ENCODE measurements at places on chromosomes 2 and 18.

- no peak for DNase-seq
Observed at GRCh38 chr18:62487161-62487560, 35.7 kb upstream of the ZCCHC2 start.

- no peak for DNase-seq
Observed at GRCh38 chr2:224174990-224175389, 135.9 kb upstream of the SERPINE2 start.

DNA sequence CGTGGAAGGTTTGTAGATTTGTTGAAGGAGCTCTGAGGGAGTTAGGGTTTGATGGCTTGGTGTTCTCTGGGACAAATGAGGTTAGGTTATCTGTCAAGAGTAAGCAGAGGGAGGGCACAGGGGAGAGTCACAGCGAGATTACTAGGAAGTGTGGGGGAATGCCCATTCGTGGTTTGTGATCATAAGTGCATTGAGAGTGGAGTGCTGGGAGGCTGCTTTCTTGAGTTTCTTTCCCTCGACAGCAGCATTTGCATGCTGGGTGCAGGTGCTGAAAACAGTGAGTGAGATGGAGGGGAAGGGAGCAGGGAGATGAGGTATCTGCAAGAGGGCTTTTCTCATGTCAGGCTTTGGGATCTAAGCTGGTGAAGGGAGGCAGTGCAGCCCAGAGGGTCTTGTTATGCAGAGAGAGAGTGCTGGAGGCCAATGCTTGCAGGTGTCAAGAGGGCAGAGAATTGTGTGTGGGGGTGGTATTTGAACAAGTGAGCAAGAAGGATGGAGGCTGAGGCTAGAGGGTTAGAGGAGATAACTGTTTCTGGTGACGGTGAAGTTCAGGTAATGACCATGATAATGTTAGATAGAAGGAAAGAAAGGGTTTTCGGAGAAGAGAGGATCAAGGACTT lies 8.8 kb downstream of the RALB start:
- DNase-seq, result no peak

DNA sequence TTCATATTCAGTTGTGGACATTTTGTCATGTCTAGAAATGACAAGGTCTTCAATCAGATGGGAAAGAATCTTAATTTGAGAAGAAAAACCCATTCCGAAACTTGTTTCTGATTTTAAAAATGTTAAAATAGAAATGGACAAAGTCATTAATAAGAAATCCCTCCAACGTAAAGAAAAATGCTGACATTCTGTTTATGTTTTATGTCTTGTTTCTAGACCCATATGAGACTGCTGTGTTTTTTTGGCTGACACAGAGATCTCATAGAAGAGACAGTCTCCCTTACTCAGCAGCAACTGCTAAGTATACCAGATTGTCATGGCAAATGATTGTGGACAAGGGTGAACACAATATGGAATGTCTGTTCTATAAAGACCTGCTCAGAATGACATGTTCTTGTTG lies 538.5 kb downstream of the ZEB2 start:
- no peak for DNase-seq

DNA sequence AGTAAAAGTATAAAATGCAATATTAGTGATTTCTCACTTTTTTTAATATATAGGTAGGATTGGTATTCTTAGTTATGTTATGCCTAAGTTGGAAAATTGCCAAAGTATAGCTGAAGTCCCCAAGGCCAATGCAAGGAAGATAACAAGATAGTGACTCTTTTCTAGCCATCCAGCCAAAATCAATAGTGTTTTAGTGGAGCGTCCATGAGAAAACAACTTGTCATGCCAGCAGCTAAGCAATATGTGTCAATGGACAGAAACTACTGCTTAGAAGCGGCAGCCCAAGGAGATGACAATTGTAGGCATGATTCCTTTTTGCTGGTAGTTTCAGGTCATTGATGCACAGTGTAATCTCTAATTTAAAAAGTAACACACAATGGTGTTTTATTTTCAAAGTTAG lies 1444.6 kb downstream of the SUCLG1 start:
- DNase-seq, result no peak

DNA sequence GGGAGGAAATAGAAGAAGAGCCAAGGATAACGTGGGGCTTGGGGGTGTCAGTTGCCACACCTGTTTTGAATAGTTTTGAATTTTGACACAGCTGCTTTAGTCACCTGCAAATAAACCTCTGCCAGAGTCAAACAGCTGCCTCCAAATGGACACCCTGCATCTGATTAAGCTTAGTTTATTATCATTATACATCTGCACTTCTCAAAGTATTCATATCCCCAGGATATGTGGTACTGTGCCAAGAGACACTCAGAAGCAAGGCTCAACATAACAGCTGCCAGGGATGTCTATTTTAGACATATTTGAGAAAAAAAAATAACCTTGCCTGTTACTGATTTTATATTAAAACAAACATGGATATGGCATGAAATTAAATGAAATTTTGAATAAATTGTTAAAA lies 122.5 kb upstream of the WDR75 start:
- no peak for DNase-seq

Measured in activated gamma-delta T cell treated with Interleukin-2 at 50 U/mL for 16 hours (primary cell).